ENCODE measurements at places on chromosomes 12 and 14. TPM values are rescaled to one million over a fixed set of nuclear protein-coding genes. Genes with fewer than 3 reads are reported as not detected.
A peak's percentile ranks its signal among the peaks of the same experiment; 100 is the strongest.

Gene GALNT9
- total RNA-seq: 0.50 TPM

- no peaks in the 10 kb centered on the region for H3K4me1 ChIP-seq
- H3K27me3 ChIP-seq: no peaks in the 10 kb centered on the region
- H3K4me3 ChIP-seq: no peak overlapping the region
- no peak for DNase-seq
- no peak overlapping the region for H3K27ac ChIP-seq
- no peaks in the 10 kb centered on the region for H3K36me3 ChIP-seq
These were observed 64.9 kb upstream of the ZDHHC17 start for GRCh38 chr12:76698966-76699365.

Gene BDKRB1
- 0.42 TPM for total RNA-seq

GRCh38 chr14:91835920-91836843, 31.2 kb downstream of the TC2N start:
- peak overlapping the region; percentile 77 for H3K27ac ChIP-seq
- peaks cover 15% of the 10 kb centered on the region for H3K4me1 ChIP-seq
- H3K36me3 ChIP-seq: no peaks in the 10 kb centered on the region
- H3K27me3 ChIP-seq: peaks cover 44% of the 10 kb centered on the region
- H3K4me3 ChIP-seq: peak overlapping the region; percentile 61
- DNase-seq: no peak

Gene CCDC38
- total RNA-seq: not detected

Gene B4GALNT3
- under 0.01 TPM for total RNA-seq

- DNase-seq: no peak
- H3K27ac ChIP-seq: peak within 1 kb of the TSS; percentile 65
- H3K36me3 ChIP-seq: no peaks in the 10 kb centered on the region
- H3K27me3 ChIP-seq: no peaks in the 10 kb centered on the region
These were observed at the start of gene ZFHX2 for GRCh38 chr14:23551266-23552028. TSS of gene ZFHX2 (minus strand) at chr14:23551765. CDS start at chr14:23535325, 16,440 bp downstream.

DNA sequence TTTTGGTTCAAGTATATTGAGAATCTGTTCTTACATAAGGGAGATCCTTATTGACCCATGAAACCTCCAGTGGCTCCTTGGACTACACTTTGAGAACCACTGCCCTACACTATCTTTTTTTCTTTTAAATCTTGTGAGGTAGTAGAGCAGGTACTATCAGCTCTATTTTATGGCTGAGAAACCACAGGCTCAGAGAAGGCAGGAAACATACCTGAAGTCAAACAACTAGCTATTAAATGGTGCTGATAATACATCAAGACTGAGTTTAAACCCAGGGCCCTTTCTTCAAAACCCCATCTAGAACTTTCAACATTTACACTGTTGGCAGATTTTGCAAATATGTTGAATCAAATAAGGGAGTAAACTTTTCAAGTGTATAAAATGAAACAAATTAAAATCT, 6.9 kb downstream of the ZBTB25 start:
- H3K27me3 ChIP-seq: no peaks in the 10 kb centered on the region
- DNase-seq: no peak
- H3K4me3 ChIP-seq: no peak overlapping the region
- H3K36me3 ChIP-seq: peaks cover 6% of the 10 kb centered on the region
- H3K27ac ChIP-seq: no peak overlapping the region

Gene RIMBP2
- 0.83 TPM for total RNA-seq

- peaks cover 21% of the 10 kb centered on the region for H3K4me1 ChIP-seq
- no peaks in the 10 kb centered on the region for H3K36me3 ChIP-seq
- no peak for DNase-seq
- no peak overlapping the region for H3K4me3 ChIP-seq
- no peaks in the 10 kb centered on the region for H3K27me3 ChIP-seq
- H3K27ac ChIP-seq: peak overlapping the region; percentile 6
These were observed 57.5 kb downstream of the ZNF664 start for GRCh38 chr12:124030510-124030909.

DNA sequence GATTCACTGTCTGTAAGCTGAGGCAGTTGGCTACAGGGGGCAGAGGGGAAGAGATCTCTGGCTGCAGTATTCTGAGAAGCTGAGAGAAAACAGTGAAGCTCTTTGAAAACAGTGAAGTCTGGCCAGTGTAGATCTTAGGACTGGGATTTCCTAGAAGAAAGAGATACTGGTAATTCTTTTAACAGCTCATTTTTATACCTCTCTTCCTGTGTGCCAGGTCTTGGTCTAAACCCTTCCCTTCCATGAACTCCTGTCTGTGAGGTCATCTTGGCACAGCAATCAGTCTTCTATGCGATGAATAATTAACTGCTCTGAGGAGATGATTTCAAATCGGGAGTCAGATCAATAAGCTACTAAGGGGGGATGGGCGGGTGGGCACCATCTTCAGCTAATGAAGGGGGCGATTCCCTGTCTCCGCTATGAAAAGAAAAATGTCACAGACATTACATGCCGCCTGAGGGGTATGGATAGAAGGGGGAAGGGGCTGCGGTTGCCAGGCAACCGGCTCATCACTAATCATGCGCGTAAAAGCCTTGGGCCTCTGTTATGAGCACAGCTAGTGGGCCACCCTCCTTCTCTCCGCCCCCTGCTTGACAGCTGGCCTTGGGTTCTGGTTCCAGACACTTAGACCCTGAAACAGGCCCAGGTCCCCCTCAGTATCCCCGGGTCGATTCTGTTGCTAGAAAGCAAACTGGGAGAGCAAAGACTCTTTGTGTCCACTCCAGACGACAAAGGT, 75.3 kb upstream of the CEP83 start:
- H3K27me3 ChIP-seq: no peaks in the 10 kb centered on the region
- no peak overlapping the region for H3K4me3 ChIP-seq
- no peaks in the 10 kb centered on the region for H3K36me3 ChIP-seq
- H3K4me1 ChIP-seq: no peaks in the 10 kb centered on the region

GRCh38 chr14:72549854-72550253, 344.0 kb downstream of the DPF3 start:
- no peak overlapping the region for H3K4me3 ChIP-seq
- DNase-seq: no peak
- H3K4me1 ChIP-seq: peaks cover 19% of the 10 kb centered on the region
- no peaks in the 10 kb centered on the region for H3K36me3 ChIP-seq

DNA sequence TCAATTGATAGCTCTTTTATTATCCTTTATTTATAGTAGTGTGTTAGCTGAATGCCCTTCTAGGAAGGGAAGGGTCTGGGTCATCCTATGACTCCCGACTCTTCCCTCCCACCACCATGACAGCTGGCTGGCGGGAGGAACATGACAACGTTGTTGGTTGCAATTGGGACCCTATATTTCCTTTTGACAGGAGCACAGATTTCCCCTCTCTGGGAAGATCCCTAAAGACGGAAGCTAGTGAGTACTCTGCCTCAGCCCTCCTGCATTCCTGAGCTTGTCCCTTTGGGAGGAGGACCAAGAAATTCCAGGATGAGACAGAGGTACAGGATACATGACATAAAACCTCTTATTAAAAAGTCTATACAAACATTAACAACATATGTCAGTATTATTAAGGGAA, 485.4 kb downstream of the NAV3 start:
- DNase-seq: no peak
- no peak overlapping the region for H3K27ac ChIP-seq
- no peak overlapping the region for H3K4me3 ChIP-seq
- H3K27me3 ChIP-seq: no peaks in the 10 kb centered on the region
- H3K4me1 ChIP-seq: no peaks in the 10 kb centered on the region
- H3K36me3 ChIP-seq: no peaks in the 10 kb centered on the region

Gene GPR135
- total RNA-seq: 5.2 TPM

Gene INHBE
- not detected for total RNA-seq

DNA sequence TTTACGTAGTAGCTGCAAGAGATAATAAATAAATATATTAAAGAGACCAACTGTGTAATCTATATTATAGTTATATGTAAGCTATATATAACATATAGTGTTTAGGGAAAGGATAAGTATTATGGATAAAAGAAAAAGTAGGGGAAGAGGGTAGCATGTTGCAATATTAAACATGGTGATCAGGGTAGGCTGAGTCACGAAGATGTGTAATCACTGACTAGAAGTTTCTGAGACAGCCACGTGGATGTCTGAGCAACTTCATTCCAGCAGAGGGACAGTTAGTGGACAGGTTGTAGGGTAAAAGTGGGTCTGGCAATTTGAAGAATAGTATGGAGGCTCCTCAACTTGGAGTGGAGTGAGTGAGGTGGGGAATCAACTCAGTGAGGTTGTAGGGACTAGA, 109.7 kb downstream of the ANO4 start:
- no peak for DNase-seq
- H3K4me1 ChIP-seq: no peaks in the 10 kb centered on the region
- no peaks in the 10 kb centered on the region for H3K36me3 ChIP-seq
- no peaks in the 10 kb centered on the region for H3K27me3 ChIP-seq
- no peak overlapping the region for H3K4me3 ChIP-seq

GRCh38 chr12:21631367-21631766, 26.3 kb downstream of the LDHB start:
- peaks cover 29% of the 10 kb centered on the region for H3K36me3 ChIP-seq
- H3K4me1 ChIP-seq: no peaks in the 10 kb centered on the region
- no peak for DNase-seq
- H3K27ac ChIP-seq: no peak overlapping the region
- no peaks in the 10 kb centered on the region for H3K27me3 ChIP-seq
- no peak overlapping the region for H3K4me3 ChIP-seq

DNA sequence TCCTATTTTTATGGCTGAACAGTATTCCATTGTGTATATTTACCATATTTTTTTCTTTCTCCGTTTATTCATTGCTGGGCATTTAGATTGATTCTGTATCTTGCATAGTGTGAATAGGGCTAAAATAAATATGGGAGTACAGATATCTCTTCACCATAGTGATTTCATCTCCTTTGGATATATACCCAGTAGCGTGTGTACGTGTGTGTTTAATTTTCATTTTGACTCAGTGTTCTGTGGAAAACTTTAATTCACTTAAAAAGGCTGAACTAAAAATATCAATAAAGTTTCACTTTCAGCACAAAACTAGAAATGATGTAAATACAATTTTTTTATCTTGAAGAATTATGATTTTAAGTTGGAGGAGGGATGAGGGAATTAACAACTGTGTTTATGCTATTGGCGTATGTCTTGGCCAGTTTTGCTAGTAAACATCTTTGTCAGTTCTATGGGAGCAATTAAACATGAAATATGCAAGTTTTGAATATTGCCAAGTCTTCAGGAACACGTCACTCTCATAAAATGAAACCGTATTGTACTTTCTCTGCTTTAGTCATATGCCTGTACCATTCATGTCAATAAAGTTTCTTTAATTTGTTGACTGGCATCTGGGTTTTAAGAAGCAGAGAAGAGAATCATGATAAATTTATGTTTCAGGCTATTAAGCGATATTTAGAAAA, 99.8 kb downstream of the PTGER2 start:
- no peaks in the 10 kb centered on the region for H3K27me3 ChIP-seq
- peaks cover 3% of the 10 kb centered on the region for H3K4me1 ChIP-seq
- H3K27ac ChIP-seq: no peak overlapping the region
- H3K4me3 ChIP-seq: no peak overlapping the region

DNA sequence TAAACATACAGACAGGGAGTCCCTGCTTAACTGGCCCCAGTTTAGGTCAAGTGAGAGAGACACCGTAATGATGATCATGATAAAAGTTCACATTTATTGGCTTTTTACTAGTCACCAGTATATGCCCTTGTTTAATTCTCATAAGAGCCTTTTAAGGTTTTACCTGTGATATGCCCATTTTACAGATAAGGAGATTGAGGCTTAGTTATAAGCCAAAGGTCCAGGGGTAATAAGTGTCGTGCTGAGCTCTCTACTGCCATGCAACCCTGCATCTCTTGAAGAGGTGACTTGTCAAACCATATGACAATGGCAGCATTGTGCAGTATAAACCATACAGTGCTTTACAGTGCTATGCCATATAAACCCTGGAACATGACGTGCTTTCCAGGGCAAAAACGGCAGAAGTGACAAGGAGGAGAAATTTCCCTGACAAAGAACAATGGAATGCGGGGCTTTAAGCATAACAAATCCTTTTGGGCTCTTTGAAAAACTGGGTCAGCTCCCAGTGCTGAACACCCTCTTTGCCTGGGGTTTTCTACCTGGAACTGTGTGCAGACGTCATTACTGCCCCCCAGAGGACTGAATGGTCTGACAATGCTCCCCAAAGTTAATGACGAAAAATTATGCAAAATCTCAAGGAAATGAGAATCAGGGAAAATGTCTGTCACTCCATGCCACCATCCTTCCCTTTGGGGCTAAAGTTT, 59.7 kb upstream of the C14orf132 start:
- no peaks in the 10 kb centered on the region for H3K36me3 ChIP-seq
- no peak for DNase-seq
- H3K4me1 ChIP-seq: no peaks in the 10 kb centered on the region
- H3K27me3 ChIP-seq: no peaks in the 10 kb centered on the region

- H3K4me3 ChIP-seq: no peak overlapping the region
- no peak for DNase-seq
- no peaks in the 10 kb centered on the region for H3K27me3 ChIP-seq
- peaks cover 9% of the 10 kb centered on the region for H3K4me1 ChIP-seq
These were observed 14.1 kb downstream of the FAR2 start for GRCh38 chr12:29163146-29163545.

Gene NEUROD4
- total RNA-seq: not detected

- no peaks in the 10 kb centered on the region for H3K36me3 ChIP-seq
- no peak overlapping the region for H3K27ac ChIP-seq
- no peaks in the 10 kb centered on the region for H3K4me1 ChIP-seq
- H3K27me3 ChIP-seq: no peaks in the 10 kb centered on the region
- no peak for DNase-seq
These were observed 18.4 kb upstream of the RNU6-7 start for GRCh38 chr14:32183151-32184058.

DNA sequence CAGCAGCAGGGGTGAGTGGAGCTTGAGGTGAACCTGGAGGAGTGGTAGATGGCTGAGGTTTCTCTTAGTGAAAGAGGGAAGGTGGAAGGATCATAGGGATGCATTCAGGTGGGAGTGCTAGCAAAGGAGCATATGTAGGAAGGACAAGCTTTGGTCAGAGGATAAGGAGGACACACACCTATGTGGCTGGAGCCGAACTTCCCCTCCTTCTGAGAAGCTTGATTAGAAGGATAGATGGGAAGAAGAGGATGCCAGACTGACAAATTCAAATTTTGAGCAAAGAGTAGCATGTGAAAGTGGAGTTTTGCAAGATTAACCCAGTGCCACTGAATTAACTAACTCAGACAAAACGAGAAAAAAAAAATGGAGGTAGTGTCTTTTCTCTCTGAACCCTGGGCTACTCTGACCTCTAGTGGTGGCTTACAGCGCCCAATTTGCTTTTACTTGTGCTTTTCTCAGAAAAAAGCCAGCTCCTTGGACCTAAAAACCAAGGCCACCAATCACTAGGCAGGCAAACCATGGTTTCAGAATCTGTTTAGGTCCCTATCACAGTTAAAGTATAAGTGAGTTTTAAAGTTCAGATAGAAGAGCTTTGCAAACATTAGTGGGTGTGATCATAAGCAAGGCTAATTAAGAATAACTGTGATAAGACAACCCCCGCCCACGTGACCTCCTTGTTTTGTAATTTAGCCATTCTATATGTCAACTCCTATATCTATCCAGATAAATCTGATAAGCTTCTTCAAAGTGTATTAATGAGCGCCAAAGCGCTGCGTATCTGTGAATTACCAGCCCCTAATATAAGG, 15.5 kb downstream of the EMP1 start:
- peaks cover 34% of the 10 kb centered on the region for H3K36me3 ChIP-seq
- DNase-seq: no peak
- no peaks in the 10 kb centered on the region for H3K27me3 ChIP-seq
- H3K4me3 ChIP-seq: no peak overlapping the region

Gene CSRP2
- total RNA-seq: 129 TPM

GRCh38 chr12:80293347-80293746, 150.7 kb upstream of the PTPRQ start:
- H3K4me3 ChIP-seq: no peak overlapping the region
- no peaks in the 10 kb centered on the region for H3K36me3 ChIP-seq
- no peaks in the 10 kb centered on the region for H3K27me3 ChIP-seq
- H3K4me1 ChIP-seq: no peaks in the 10 kb centered on the region
- H3K27ac ChIP-seq: no peak overlapping the region
- no peak for DNase-seq

Measured in esophagus muscularis mucosa (tissue), 4 donors.